Left cardiac atrium (tissue), 4 donors: ENCODE measurements at places on chromosomes 12 and 14.

DNA sequence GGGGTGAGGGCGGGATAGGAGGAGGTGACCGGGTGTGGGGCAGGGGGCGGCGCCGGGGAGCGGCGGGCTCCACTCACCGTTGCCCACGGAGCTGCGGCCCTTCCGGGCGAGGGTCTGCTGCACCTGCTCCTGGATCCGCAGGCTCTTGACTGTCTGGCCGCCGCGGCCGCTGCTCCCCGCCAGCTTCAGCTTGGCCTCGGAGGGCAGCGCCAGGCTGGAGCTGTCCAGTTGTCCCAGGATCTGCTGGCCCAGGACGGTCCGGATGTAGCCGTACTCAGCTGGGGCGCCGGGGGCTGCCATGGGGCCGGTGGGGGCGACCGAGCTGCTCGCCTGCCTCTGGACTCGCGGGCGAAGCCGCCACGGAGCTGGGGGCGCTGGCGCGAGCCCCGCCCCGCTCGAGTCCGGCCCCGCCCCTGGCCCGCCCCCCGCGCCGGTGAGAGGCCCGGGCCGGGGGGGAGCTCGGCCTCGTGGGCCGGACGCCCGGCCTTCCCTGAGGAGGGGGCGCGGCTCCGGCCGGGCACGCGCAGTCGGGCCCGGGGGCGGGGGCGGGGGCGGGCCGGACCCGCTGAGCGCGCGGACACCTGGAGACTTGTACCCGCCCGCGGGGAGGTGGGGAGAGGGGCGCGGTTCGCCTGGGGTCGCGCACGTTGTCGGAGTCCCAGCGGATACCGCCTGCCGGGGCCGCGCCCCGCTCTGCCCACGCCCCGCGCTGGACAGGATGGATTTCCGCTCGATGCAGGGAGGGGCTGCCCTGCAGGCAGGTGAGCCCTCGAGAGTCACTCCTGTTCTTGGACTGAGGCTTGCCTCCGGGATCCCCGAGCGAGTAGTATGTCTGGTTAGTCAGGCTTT is at the start of gene PKP2:
Gene PKP2 (minus strand): TSS at position 346 of the 849 bp plus-strand sequence. CDS start 46 bp downstream, at position 300.
- DNase-seq, result peak; percentile 52

GRCh38 chr14:93133464-93133863 is 17.7 kb upstream of the ITPK1 start:
- no peak for DNase-seq

GRCh38 chr12:39297891-39298290 is 145.0 kb downstream of the KIF21A start:
- no peak for DNase-seq

DNA sequence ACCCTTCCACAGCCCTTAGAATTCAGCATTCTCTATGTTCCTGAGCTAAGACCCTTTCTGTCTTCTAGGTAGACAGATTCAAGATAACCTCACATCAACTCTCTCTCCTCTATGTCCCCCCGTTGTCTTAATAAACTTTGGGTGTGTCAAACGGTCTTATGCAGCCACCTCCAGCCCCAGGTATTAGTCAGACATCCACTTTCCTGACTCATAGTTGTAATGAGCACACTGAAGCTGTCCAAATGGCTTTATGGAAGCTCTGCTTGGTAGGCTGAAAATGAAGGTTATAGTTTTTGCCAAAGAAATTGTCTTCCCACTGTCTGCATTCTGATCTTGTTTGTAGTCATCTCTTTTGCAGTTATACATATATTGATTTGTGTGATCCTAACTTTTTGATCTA is 482.0 kb downstream of the RMST start:
- no peak for DNase-seq

DNA sequence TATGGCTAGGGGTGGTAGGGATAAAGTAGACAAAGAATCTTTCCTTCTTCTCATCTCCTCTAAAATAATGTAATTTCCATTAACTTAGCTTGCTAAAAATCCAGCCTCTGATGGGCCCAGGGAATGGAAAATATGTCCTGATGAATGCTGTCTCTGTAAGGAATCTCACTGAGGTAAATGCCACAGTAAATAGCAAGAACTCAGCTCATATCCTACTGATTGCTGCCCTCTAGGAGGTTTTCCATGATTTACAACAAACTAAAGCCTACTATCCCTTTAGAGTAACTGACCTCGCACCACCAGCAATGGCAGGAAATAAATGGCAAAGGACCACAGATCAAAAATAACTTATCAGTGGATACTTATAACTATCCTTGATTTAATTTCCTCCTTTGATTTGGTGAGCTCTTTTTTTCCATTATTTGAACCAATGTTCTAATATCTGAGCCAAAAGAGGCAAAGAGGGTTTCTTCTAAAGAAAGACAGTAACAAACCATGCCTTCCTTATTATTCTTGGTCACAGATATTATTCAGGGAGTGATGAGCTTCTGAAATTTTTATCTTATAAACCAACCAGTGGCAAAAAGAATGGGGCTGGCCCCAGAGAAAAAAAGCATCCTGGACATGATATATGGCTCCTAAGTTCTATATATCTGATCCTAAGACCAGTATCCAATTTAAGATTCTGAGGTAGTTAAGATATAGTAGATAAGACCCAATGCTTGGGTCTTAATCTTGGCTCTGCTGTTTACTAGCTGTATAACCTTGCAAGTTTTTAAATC is 43.8 kb downstream of the SENP1 start:
- no peak for DNase-seq
